Pancreas (tissue), 10 donors: ENCODE measurements at places on chromosomes 5 and 9. TPM values are rescaled to one million over a fixed set of nuclear protein-coding genes. Genes with fewer than 3 reads are reported as not detected.

Gene DRD1
- total RNA-seq, result 0.06 TPM

Gene PCDH12
- 1.6 TPM for total RNA-seq

Gene ADAMTS6
- total RNA-seq, result 0.47 TPM

Gene ADAMTS2
- total RNA-seq, result 6.9 TPM

Gene SNCB
- 0.35 TPM for total RNA-seq

Gene ACTBL2
- 0.37 TPM for total RNA-seq

Gene DNAH5
- total RNA-seq, result 1.3 TPM

Gene FAM200C
- total RNA-seq, result 3.7 TPM

Gene CD14
- total RNA-seq, result 8.2 TPM

Gene BARHL1
- not detected for total RNA-seq

Gene HRH2
- total RNA-seq, result 0.05 TPM

Gene TMEM215
- total RNA-seq, result not detected

Gene RPS14
- 1,840 TPM for total RNA-seq

Gene CCL27
- total RNA-seq, result not detected

Gene GLDC
- 0.60 TPM for total RNA-seq

Gene TNFSF15
- total RNA-seq, result 1.7 TPM

Gene ARL14EPL
- not detected for total RNA-seq

Gene IRX1
- 0.38 TPM for total RNA-seq

Gene PLPP7
- 1.2 TPM for total RNA-seq

Gene PCA3
- not detected for total RNA-seq

Gene ENTPD8
- 3.8 TPM for total RNA-seq

Gene GPR150
- 2.0 TPM for total RNA-seq

Gene OR1Q1
- total RNA-seq, result not detected

Gene AJM1
- total RNA-seq, result 5.5 TPM

Gene PCDHB10
- total RNA-seq, result 0.90 TPM

Gene LCN1
- not detected for total RNA-seq

Gene IL7R
- total RNA-seq, result 2.5 TPM

Gene CATSPER3
- 0.34 TPM for total RNA-seq

Gene ISL1
- total RNA-seq, result 3.6 TPM

Gene IL33
- 4.4 TPM for total RNA-seq

Gene PCDHGC4
- total RNA-seq, result 0.41 TPM

Gene PLEKHG4B
- total RNA-seq, result 0.35 TPM

Gene PCDHGB5
- 4.7 TPM for total RNA-seq

Gene CCDC183
- total RNA-seq, result 2.4 TPM

Gene FCN2
- total RNA-seq, result 0.16 TPM

Gene DNAJC21
- total RNA-seq, result 25.1 TPM

Gene INSL6
- not detected for total RNA-seq

Gene KLHL3
- total RNA-seq, result 4.1 TPM

Gene GZMA
- total RNA-seq, result 1.5 TPM

Gene SH3TC2
- total RNA-seq, result 0.28 TPM
